ENCODE measurements at places on chromosomes 11 and 22. TPM values are rescaled to one million over a fixed set of nuclear protein-coding genes. Genes with fewer than 3 reads are reported as not detected.

The LRRC10B gene
- 0.63 TPM for polyA plus RNA-seq

The ZBED4 gene
- polyA plus RNA-seq: 18.0 TPM

The SLC22A6 gene
- 29.4 TPM for polyA plus RNA-seq

The CBX7 gene
- 9.1 TPM for polyA plus RNA-seq

The CD3D gene
- polyA plus RNA-seq: 0.50 TPM

The CASP5 gene
- polyA plus RNA-seq: not detected

The FAM111B gene
- 20.3 TPM for polyA plus RNA-seq

DNA sequence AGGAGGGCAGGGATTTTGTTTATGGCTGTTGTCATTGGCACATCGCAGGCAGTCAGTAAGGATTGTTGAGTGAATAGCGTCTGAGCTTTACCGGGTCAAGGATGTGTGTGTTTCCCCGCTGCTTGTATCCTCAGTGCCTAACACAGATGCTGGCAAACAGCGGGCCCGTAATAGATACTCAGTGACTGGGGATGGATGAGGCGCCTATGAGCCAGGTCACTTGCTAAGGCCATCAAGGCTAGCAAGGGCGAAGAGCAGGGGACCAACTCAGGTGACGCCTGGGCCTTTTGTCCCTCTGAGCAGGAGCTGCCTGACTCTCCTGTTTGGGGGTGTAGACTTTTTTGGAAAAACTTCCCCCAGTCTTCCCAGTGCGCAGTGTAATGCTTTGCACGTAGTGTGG is 118.1 kb downstream of the HIPK3 start:
- DNase-seq: no peak

- DNase-seq: no peak
These were observed 1.5 kb upstream of the GGT1 start for GRCh38 chr22:24601217-24602104.

GRCh38 chr11:14638561-14638960 is 5.0 kb upstream of the PDE3B start:
- DNase-seq: no peak

GRCh38 chr11:27018902-27019529 is 21.6 kb upstream of the BBOX1 start:
- DNase-seq: no peak

DNA sequence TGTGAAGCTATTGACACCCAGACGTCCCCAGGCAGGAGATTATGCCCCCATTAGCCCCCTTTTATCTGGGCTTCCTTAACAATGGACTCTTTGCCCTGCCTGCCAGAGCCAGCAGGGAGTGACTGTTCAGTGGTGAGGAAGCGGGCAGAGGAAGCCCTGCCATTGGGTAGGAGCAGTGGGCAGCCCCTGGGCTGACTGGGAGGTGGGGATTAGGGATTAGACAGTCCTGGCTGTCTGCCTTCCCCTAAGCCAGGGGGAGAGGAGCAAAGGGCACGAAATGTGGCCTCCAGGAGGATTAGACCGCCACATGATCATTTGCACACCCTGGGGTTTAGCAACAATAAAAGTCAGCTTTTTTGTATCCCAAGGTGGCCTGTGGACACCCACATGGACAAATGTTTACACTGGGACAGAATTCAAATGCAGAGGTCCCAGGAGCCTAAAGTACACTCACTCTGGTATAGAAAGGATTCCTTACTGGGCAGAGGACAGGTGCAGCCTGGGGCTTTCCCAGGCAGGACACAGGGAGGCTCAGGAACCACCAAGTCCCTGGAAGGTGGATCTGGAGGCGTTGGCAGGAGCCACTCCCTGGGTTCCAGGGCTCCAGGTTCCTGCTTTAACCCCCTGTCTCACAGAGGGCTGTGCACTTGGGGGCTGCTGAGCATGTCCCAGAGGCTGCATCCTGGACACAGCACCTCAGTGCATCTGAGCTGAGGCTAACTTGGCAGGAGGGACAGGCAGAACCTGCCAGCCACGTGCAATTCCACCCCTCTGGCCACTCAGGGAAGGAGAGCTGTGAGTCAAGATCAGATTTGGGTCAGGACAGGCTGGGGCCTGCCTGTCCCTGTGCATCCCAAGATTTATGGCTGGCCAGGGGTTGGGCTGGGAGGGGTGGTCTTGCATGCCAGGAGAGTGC is 2.1 kb downstream of the PNPLA3 start:
- no peak for DNase-seq

GRCh38 chr22:49218142-49218541 is 609.5 kb downstream of the BRD1 start:
- no peak for DNase-seq
